ENCODE measurements at places on chromosomes 5 and 9.

- no peak for DNase-seq
Measured at GRCh38 chr5:141050622-141051520, at the start of gene PCDHB1. Gene PCDHB1 (plus strand): TSS chr5:141051374. CDS start chr5:141051471, 97 bp downstream.

DNA sequence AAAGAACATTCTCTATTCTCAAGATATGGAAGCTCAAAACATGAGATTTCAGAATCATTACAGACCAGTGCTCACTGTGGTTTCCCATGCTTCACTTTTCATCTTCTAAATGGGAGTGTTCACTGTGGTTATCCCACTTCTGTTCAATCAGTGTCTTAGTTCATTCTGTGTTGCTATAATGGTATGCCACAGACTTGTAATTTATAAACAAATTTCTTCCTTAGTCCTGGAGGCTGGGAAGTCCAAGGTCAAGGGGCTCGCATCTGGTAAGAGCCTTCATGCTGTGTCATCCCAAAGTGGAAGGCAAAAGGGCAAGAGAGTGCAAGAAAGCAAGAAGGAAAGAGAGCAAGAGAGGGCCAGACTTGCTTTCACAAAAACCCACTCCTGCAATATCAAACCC lies 146.3 kb downstream of the TTC39B start:
- no peak for DNase-seq

- no peak for DNase-seq
Measured at GRCh38 chr5:84257061-84257460, 127.6 kb downstream of the EDIL3 start.

DNA sequence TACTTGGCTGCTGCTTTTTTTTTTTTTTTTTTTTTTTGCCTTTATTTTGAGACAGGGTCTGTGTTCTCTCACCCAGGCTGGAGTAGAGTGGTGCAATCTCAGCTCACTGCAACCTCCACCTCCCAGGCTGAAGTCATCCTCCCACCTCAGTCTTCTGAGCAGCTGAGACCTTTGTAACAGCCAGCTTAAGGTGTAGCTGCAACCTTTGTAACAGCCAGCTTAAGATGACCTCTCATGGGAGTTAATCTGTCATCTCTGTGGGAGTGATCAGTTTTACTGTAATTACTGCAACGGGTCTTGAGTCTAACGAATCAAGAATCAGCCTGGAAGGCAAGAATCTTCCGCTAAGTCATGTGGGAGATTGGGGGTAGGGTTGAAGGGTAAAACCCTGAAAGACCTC lies 31.6 kb upstream of the SNX2 start:
- no peak for DNase-seq

- DNase-seq, result no peak
Measured at GRCh38 chr9:126399251-126399650, 72.6 kb downstream of the MVB12B start.

- no peak for DNase-seq
Measured at GRCh38 chr9:129335464-129336129, 157.5 kb upstream of the IER5L start.

- no peak for DNase-seq
Measured at GRCh38 chr5:73415617-73416016, 33.0 kb downstream of the FOXD1 start.

GRCh38 chr9:73871636-73872035 lies 625.5 kb upstream of the RORB start:
- no peak for DNase-seq

DNA sequence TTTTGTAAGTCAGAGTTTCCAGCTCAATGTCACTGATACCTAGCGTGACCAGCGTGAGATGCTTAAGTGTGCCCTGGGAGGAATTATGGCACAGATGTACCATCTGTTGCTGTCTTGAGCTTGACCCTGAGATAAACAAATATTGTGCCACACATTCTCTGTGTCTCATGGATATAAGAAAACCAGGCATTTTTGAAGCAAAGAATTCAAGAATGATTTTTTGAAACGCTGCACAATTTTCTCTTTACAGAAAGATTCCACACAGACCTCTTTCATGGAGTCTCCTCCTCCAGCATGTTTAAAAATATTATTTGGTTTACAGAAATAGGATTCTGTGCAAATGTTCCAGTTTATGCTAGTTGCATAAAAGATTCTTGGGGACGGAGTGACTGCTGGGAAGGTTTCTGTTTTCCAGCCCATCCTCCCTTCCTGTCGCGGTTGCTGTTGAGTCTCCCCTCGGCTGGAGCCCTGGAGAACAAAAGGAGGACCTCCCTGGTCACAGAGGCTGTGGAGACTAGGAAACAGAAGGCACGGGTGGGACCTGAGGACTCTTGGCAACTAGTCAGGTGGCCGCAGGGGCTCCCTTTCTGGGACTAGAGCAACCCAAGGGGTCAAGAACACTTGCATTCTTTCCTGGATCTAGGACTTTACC lies 120.8 kb downstream of the RASGRF2 start:
- no peak for DNase-seq

All from stimulated activated CD4-positive, alpha-beta T cell treated with anti-CD3 and anti-CD28 coated beads, Interleukin-2, amount 100 ng/mL, for 24 hours (primary cell).